ENCODE measurements at places on chromosomes 3 and 15.

DNA sequence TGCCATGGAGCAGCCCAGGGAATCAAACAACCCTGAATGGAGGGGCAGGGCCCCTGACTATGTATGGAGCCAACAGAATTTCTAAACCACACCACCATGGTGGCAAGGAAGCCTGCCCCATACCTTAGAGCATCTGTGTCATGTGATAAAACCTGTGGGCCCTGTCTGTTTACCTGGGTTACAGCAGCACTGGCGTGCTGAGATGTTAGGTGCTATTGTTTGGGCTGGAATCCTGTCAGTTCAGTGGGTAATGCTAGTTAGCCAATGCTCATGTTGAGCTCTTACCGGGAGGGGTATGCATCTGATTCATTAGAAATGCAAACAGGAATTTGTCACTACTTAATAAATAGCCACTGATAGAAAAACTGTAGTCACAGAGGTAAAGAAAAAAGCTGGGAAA lies 63.5 kb upstream of the ETV5 start:
- no peak overlapping the region for H3K27ac ChIP-seq
- H3K27me3 ChIP-seq, result peaks cover 2% of the 10 kb centered on the region
- DNase-seq, result no peak
- no peak overlapping the region for H3K4me3 ChIP-seq

GRCh38 chr3:48065035-48065434 lies 48.8 kb upstream of the MAP4 start:
- H3K27ac ChIP-seq, result no peak overlapping the region
- H3K27me3 ChIP-seq, result no peaks in the 10 kb centered on the region
- no peaks in the 10 kb centered on the region for H3K36me3 ChIP-seq
- no peak for DNase-seq
- peaks cover 4% of the 10 kb centered on the region for H3K4me1 ChIP-seq
- H3K4me3 ChIP-seq, result no peak overlapping the region

GRCh38 chr15:69298354-69298696 lies 387 bp upstream of the PAQR5 start:
- no peak overlapping the region for H3K27ac ChIP-seq
- DNase-seq, result no peak
- no peak overlapping the region for H3K4me3 ChIP-seq
- no peaks in the 10 kb centered on the region for H3K36me3 ChIP-seq

- H3K4me1 ChIP-seq, result no peaks in the 10 kb centered on the region
- no peak for DNase-seq
- no peak overlapping the region for H3K27ac ChIP-seq
- H3K4me3 ChIP-seq, result no peak overlapping the region
Measured at GRCh38 chr3:194661946-194662345, 10.0 kb downstream of the LSG1 start.

DNA sequence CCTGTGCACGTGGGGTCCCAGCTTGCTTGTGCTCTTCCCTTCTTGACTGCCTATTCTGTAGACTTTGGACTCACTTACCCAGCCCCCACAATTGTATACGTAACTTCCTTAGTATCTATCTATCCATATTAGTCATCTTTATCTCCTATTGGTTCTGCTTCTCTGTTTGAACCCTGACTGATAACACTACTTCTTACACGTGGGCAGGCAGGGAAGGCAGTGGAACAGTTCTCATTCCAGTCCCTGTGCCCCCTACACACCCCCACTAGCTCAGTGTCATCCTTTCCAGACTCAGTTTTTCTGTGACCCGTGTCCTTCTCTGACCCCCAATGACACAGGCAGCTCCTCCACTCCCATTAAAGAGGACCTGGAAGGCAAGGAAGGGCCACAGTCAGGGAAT lies 74.2 kb upstream of the FBN1 start:
- no peak overlapping the region for H3K27ac ChIP-seq
- H3K27me3 ChIP-seq, result no peaks in the 10 kb centered on the region
- no peaks in the 10 kb centered on the region for H3K4me1 ChIP-seq
- no peaks in the 10 kb centered on the region for H3K36me3 ChIP-seq

DNA sequence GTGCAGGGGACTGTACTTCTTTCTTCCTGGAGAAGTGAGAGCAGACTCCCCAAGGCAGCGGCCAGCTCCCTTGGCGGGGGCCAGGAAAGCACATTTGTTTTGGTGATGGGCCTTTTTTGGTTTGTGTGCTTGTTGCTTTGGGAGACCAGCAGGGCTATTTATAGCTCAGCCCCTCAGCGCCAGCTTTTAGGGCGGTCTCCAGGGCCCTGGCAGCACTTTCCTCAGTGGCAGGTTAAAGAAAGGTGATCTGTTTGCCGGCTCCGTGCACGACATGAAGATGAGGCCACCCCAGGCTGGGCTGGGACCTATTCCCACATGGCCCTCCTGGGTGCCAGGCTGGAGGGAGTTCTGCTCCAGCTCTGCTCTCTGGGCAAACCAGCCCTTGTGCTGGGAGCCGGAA lies 21.8 kb downstream of the SLC6A11 start:
- H3K4me3 ChIP-seq, result no peak overlapping the region
- no peaks in the 10 kb centered on the region for H3K36me3 ChIP-seq
- no peaks in the 10 kb centered on the region for H3K4me1 ChIP-seq
- DNase-seq, result no peak
- peaks cover 4% of the 10 kb centered on the region for H3K27me3 ChIP-seq

DNA sequence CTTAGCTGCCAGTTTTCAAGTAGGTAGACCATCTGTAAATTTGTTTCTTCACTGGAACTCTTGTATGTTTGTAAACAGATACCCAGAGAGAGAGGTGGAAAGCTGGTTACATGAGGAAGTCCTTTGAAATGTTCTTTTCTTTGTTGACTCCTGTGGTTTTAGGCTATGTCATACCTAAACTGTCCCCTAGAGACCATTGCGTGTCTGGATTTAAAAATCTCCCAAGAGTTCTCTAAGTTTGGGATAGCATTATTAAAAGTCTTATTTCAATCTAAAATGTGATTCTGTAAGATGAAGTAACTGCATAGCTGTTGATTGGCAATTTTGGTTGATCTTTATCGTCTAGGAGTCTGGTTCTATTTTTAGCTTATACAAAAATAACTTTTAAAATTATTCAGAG lies 127.2 kb downstream of the GHSR start:
- no peak overlapping the region for H3K4me3 ChIP-seq
- no peak overlapping the region for H3K27ac ChIP-seq
- no peaks in the 10 kb centered on the region for H3K27me3 ChIP-seq
- H3K36me3 ChIP-seq, result peaks cover 7% of the 10 kb centered on the region

- H3K4me1 ChIP-seq, result peaks cover 33% of the 10 kb centered on the region
- peak within 1 kb of the TSS; percentile 95 for H3K27ac ChIP-seq
- DNase-seq, result no peak
- no peaks in the 10 kb centered on the region for H3K27me3 ChIP-seq
- H3K36me3 ChIP-seq, result peaks cover 22% of the 10 kb centered on the region
Measured at GRCh38 chr3:133661454-133662277, at the start of gene TOPBP1. TOPBP1 (minus strand) TSS chr3:133661941; CDS start chr3:133661127, 814 bp downstream.

DNA sequence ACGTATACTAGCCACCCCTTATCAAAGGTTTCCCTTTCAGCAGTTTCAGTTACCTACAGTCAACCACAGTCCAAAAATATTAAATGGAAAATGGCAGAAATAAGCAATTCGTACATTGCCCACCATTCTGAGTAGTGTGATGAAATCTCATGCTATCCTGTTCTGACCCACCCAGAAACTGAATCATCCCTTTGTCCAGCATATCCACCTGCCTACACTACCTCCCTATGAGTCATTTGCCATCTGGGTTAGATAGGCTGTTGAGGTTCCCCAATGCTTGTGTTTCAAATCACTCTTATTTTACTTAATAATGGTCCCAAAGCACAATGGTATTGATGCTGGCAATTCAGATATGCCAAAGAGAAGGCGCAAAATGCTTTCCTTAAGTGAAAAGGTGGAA lies 15.3 kb upstream of the PHC3 start:
- no peaks in the 10 kb centered on the region for H3K36me3 ChIP-seq
- no peak overlapping the region for H3K27ac ChIP-seq
- no peak for DNase-seq
- H3K4me1 ChIP-seq, result no peaks in the 10 kb centered on the region
- no peak overlapping the region for H3K4me3 ChIP-seq

DNA sequence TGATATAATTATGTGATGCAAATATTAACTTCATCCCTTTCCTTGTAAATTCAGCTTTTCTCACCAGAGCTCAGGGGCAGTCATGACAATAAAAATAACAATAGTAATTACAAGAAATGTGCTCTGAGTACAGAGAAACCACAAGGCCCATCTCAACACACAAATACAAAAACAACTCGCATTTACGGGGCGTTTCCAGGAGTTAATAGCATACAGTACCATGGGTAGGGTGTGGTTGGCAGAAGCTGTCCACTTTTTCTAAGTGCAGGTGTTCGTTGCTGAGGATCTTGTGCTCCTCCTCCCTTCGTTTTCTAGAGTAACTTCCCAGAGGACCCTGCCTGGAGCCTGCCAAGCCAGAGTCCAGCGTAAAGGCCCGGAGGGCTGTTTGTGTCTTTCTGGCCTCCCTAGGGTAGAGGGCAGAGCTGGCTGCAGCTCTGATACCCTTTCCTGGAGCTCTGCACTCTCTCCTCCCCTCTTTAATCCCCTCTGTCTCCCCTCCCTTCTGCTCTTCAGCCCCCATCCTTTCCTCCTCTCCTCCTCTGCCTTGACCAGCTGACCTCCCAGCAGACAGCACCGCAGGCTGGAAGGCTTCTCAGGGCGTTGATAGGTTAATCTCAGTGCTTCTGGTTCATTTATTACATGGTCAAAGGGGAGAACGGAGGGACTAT lies 11.4 kb downstream of the SEMA3G start:
- DNase-seq, result no peak
- no peaks in the 10 kb centered on the region for H3K4me1 ChIP-seq
- H3K27me3 ChIP-seq, result no peaks in the 10 kb centered on the region
- H3K27ac ChIP-seq, result no peak overlapping the region
- H3K36me3 ChIP-seq, result no peaks in the 10 kb centered on the region

DNA sequence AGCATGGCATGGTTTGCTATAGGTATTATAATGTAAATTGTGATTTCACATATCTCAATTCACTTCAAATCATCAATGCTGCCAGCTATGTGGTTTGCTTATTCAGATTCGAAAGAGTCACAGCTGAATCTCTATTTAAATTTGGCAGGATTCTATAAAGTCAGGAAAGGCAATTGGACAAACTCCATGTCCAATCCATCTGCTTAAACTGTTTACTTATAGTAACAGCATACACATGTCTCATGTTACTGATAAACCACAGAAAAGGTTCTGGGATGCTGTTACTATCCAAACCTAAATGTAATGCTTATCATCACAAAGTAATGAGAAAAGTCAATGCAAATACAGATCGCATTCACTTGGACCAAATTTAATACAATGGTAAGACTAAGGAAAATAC lies 229.7 kb downstream of the ISL2 start:
- DNase-seq, result no peak
- no peak overlapping the region for H3K4me3 ChIP-seq
- H3K27ac ChIP-seq, result no peak overlapping the region
- no peaks in the 10 kb centered on the region for H3K4me1 ChIP-seq
- no peaks in the 10 kb centered on the region for H3K27me3 ChIP-seq
- no peaks in the 10 kb centered on the region for H3K36me3 ChIP-seq

GRCh38 chr3:2921452-2921851 lies 188.7 kb downstream of the IL5RA start:
- no peaks in the 10 kb centered on the region for H3K4me1 ChIP-seq
- no peaks in the 10 kb centered on the region for H3K36me3 ChIP-seq
- H3K27me3 ChIP-seq, result no peaks in the 10 kb centered on the region
- DNase-seq, result no peak
- H3K27ac ChIP-seq, result no peak overlapping the region
- no peak overlapping the region for H3K4me3 ChIP-seq

- H3K27me3 ChIP-seq, result no peaks in the 10 kb centered on the region
- peak overlapping the region; percentile 50 for H3K27ac ChIP-seq
- peaks cover 3% of the 10 kb centered on the region for H3K4me1 ChIP-seq
- H3K4me3 ChIP-seq, result no peak overlapping the region
Measured at GRCh38 chr3:23601091-23601822, 204.5 kb upstream of the UBE2E1 start.

- no peak for DNase-seq
- H3K27me3 ChIP-seq, result no peaks in the 10 kb centered on the region
- H3K27ac ChIP-seq, result no peak overlapping the region
- H3K4me1 ChIP-seq, result no peaks in the 10 kb centered on the region
- H3K4me3 ChIP-seq, result no peak overlapping the region
- no peaks in the 10 kb centered on the region for H3K36me3 ChIP-seq
Measured at GRCh38 chr3:162142511-162142910, 645.9 kb downstream of the OTOL1 start.

- no peak for DNase-seq
- H3K27me3 ChIP-seq, result no peaks in the 10 kb centered on the region
- no peak overlapping the region for H3K4me3 ChIP-seq
Measured at GRCh38 chr3:98906230-98906629, 4.7 kb upstream of the DCBLD2 start.

DNA sequence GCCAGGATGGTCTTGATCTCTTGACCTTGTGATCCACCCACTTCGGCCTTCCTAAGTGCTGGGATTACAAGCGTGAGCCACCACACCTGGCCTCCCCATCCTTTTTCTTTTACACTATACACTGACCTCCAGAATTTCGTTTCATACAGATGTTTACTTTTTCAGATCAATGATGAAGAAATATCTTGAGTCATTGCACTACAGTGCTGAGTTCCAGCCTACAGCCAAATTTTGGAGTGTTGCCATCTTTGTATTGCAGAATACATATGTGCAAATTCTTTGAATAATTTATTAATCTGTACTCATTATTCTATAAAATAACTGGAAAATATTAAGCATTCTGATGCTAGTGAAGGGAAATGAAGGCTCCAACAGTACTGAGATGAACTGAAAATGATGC lies 12.5 kb downstream of the ZPLD1 start:
- H3K27ac ChIP-seq, result no peak overlapping the region
- DNase-seq, result no peak
- H3K27me3 ChIP-seq, result no peaks in the 10 kb centered on the region
- H3K4me3 ChIP-seq, result no peak overlapping the region
- H3K4me1 ChIP-seq, result no peaks in the 10 kb centered on the region

DNA sequence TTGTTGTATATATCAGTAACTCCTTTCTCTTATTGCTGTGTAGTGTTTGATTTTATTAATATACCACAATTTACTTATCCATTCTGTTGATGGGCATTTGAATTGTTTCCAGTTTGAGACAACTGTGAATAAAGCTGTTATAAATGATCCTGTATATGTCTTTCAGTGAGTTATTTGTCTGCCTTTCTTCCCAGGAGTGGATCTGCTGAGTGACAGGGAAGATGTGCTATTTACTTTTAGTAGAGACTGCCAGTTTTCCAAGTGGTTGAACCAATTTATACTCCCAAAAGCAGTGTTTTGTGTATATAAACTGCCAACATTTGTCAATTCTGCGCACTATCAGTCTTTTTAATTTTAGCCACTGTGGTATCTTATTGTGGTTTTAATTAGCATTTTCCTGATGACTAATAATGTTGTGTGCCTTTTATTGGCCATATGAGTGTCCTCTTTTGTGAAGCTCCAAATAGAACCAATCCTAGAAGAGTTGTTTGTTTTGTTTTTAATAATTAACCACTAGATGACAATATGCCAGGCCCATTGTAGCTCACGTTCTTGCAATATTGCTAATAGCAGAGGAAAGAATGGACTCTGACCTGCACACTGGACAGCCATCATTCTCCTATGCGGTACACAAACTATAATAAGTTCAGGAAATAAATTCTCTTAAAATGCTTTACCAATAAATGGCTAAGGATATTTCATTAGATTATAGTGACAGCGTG lies 25.3 kb downstream of the TRANK1 start:
- no peak overlapping the region for H3K4me3 ChIP-seq
- no peaks in the 10 kb centered on the region for H3K36me3 ChIP-seq
- no peaks in the 10 kb centered on the region for H3K4me1 ChIP-seq
- no peaks in the 10 kb centered on the region for H3K27me3 ChIP-seq

Data from Panc1 (cell line).